Activated CD4-positive, alpha-beta T cell treated with anti-CD3 and anti-CD28 coated beads, Interleukin-2, amount 50 U/mL, for 4 hours (primary cell): ENCODE measurements at places on chromosomes 5 and 9.

DNA sequence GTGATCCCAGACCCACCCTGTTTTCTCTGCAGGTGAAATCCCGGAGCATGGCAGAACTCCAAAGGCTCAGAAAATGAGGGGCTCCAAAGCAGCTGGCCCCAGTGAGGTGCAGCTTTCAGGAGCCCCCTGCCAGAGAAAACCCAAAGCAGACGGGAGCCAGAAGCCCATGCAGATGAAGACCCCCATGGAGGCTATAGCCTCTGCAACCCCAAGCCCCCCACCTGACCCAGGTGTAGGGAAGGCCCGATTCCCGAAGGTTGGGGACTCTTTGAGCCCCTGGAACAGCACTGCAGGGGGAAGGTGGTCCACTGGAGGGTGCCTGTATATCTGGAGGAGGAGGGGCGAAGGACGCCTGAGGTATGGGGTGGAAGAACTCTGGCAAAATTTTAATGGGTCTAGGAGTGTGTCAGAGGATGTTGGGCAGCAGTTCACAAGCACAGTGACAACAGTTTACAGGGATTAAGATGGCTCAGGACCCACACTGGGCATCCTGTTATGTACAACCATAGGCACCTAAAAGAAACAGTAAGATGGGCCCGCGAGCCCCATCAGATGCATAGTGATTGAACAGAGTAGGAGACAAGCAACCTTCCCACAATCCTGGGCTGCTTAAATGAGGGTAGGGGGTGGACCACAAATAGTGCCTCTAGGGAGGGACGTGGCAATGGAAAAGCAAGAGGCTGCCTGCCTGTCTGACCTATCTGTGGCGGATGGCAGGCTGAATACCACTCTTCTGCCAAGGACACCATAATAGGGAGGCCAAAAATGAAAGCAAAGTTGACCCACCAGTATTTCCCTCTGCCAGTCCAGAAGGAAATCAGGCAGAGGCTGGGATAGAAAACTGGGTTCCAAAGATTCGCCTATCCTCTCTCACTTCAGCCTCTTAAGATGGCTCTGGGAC lies 16.4 kb upstream of the ANXA6 start:
- DNase-seq, result no peak

DNA sequence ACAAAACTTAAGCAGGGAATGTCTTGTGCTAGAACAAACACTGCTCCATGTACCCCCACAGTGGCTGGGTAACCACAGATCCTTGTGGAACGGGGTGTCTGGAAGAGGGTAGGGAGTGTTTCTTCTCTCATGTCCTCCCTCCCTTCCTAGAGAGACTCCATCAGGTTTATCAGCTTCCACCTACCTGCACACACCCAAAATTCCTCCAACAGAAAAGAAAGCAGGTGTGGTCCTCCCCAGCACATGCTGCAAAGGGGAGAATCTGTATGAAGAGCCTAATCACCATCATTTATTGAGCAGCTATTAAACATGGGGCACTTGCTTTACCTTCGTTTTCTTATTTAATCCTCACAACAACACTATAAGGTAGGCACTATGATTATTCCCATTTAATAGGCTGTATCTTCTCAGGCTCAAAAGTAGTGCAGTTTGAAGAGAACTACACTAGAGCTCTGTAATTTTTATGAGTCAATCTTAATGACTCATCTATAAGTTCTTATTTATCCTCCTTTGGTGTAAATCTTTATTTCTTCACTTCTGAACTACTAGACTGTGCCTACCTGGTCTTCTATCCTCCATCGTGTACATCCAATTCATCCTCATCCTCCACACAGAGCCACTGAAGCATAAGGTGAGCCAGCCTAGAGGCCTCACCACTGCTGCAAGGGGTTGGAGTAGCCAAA lies 31.6 kb downstream of the C9orf40 start:
- DNase-seq, result no peak

DNA sequence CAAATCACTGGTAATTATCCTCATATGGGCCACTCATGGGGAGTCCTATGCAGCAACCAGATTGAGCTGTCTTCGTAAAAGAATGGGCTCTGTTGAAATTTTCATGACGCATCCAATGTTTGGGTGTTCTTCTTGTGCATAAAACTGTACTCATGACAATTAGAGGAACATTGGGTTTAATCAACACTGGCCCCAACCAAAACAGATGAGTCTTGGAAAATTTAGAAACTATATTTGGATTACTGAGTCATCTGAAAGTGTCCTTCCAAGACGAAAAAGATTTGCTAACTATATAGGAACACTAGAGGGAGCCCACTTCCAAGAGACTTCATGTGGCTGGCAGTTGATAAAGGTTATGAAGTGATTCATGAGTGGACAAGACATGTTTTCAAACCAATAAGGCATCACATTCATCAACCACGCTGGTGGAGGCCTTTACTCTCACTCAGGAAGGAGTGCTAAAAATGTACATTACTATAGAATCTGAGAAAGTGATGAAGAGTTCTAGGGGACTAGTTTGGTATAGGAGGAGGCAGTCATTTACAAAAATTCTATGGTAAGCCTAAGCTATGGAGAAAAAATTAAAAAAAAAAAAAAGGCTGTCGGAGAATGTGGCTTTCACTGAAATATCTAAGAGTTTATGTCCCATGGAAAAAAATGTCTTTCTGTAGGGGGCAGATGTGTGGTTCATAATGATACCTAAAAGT lies 313.5 kb downstream of the PRDM9 start:
- DNase-seq, result no peak

- no peak for DNase-seq
Measured at GRCh38 chr9:133826289-133827085, 88.3 kb upstream of the SARDH start.

DNA sequence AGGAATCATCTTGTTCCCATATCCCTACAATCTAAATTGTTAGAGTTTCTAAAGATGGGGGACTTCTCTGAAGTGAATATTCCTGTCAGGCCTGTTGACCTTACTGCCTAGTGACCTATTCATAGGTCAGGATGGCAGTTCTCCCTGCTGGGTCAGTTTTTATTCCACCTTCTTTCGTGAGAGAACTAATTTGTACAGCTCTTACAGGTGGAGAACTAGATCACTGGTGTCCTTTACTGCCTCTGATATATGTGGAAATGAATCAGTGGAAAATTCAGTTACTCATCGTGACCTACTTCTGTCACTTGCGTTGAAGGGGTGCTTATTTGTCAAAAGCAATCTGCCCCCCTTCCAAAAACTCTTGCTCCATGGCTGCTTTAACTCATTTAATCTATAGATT lies 164.9 kb downstream of the CD180 start:
- no peak for DNase-seq

- no peak for DNase-seq
Measured at GRCh38 chr9:93904649-93905472, 50.3 kb downstream of the BARX1 start.

DNA sequence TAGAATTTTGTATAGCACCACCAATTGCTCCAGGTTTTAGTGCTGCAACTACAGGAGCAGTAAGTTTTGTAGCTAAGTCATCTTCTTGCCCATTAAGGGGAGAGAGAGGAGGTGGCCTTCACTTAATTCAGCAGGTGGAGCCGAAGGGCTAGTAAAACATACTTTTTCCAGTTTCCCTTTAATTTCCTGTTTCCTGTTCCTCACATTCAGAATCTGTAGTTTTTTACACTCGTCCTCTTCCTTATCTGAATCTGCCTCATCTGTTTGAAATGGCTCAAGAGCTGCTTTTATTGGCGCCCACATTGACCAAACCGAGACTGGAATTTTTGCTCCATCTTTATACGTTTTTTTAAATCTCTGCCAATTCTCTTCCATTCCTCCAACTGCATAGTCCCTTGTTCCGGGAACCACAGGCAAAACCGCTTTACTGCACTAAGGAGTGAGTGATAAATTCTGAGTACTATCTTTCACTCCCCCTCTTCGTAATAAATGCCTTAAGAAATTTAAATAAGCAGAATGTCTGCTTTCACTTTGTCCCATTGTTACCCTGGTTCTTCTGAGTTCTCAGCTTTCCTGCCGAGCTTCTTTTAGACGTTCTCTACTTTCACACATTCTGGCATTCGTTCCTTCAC lies 133.9 kb downstream of the DROSHA start:
- DNase-seq, result no peak
